Brain microvascular endothelial cell (primary cell): ENCODE measurements at places on chromosomes 6 and 20.

DNA sequence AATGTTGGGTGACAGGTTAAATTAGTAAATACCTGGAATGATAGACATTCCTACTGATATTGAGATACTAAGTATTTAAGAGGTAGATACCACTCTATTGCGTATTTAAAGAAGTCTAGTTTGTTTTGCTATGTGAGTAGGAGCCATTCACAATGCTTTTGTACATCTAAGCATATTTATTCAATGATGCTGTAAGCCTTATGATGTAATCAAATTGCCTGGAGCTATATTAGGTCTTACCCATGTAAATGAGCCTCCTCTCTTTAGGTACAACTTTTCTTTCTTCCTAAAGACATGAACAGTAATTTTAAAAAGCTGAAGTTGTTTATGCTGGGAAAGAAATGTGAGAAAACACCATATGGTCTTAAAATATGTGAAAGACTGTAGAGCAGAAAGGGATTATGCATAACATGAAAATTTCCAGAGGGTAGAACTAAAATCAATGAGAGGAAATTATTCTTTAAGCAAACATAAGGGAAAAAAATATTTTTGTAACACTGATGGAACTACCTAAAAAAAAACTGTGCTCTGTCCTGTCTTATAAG lies 526.7 kb downstream of the EPHA7 start:
- no peak for DNase-seq

- DNase-seq = no peak
Measured at GRCh38 chr6:121210943-121211342, 123.3 kb downstream of the TBC1D32 start.

DNA sequence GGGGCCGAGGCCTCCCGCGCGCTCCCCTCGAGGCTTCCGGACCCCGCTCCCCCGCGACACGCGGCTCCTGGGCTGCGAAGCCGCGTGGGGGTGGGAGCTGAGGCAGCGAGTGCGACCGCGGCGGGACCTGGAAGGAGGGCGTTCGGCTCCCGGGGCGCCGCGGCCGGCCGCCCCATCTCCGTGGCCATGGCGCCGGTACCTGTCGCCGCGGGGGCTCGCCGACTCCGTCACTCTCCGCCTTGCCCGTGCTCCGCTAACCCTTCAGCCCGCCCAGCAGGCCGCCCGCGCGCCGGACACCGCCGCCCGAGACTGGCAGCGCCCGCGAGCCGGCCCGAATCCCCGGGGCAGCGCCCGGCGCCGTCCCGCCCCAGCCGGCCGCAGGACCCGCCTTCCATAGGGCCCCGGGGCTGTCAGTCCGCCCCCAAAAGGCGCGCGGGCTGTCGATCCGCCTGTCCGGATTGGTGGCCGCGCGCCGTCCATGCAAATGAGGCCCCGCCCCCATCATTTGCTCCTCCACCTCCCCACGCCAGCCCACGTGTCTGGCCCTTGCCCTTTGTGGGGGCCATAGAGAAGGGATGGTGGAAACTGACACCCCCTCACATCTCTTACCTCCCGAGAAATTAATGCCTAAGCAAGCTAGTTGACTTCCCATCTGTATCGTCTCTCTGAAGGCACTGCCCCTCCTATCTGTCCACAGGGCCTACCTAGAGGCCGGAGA lies at the start of gene FKBP5:
FKBP5 (minus strand) TSS at position 311 of the 718 bp plus-strand sequence. CDS start 46,091 bp downstream, outside the sequence.
- peak; percentile 81 for DNase-seq

DNA sequence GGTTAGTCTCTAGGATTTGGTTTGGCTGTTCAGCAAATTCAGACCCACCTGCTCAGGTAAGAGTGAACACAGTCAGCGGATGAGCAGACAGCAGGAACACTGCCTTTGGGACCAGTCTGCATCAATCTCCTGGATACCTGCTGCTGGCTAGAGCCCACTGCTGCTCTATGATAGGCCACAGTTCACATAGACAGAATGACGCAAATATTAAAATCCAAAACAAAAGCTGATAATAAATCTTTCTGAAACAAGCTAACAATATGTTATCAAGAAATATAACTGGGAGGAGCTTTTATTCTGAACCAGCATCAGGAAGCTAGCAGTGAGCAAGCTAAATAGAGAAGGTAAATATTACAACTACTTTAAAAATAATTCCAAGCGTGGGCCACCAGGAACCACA lies at the start of gene TAAR1:
TAAR1 (minus strand) TSS at position 101 of the 400 bp plus-strand sequence. CDS start 13,179 bp downstream, outside the sequence.
- DNase-seq = no peak

GRCh38 chr6:107601406-107601805 lies 111.5 kb downstream of the SOBP start:
- DNase-seq = no peak

DNA sequence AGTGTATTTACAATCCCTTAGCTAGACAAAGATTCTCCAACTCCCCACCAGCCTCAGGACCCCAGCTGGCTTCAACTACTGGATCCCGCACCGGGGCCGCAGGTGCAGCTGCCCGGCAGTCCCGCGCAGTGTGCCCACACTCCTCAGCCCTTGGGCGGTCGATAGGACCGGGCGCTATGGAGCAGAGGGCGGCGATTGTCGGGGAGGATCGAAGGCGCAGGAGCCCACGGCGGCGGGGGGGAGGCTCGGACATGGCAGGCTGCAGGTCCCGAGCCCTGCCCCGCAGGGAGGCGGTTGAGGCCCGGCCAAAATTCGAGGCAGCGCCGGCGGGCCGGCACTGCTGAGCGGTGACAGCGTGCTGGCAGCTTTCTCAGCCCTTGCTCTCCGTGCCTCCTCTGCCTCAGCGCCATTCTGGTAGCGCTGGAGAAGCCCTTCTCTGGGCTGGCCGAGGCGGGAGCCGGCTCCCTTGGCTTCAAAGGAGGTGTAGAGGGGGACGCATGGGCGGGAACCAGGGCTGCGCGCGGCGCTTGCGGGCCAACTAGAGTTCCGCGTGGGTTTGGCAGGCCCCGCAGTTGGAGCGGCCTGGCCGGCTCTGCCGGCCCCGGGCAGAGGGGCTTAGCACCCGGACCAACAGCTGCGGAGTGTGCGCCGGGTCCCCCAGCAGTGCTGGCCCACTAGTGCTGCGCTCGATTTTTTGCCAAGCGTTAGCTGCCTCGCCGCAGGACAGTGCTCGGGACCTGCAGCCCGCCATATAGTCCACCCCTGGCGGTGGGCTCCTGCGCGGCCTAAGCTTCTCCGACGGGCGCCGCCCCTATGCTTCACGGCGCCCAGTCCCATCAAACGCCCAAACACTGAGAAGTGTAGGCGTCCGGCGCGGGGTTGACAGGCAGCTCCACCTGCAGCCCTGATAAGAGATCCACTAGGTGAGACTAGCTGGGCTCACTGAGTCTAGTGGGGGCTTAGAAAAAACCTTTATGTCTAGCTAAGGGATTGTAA lies 32.4 kb upstream of the KIF13A start:
- DNase-seq = no peak

- peak; percentile 89 for DNase-seq
Measured at GRCh38 chr6:4370066-4370465, 234.7 kb upstream of the ECI2 start.

DNA sequence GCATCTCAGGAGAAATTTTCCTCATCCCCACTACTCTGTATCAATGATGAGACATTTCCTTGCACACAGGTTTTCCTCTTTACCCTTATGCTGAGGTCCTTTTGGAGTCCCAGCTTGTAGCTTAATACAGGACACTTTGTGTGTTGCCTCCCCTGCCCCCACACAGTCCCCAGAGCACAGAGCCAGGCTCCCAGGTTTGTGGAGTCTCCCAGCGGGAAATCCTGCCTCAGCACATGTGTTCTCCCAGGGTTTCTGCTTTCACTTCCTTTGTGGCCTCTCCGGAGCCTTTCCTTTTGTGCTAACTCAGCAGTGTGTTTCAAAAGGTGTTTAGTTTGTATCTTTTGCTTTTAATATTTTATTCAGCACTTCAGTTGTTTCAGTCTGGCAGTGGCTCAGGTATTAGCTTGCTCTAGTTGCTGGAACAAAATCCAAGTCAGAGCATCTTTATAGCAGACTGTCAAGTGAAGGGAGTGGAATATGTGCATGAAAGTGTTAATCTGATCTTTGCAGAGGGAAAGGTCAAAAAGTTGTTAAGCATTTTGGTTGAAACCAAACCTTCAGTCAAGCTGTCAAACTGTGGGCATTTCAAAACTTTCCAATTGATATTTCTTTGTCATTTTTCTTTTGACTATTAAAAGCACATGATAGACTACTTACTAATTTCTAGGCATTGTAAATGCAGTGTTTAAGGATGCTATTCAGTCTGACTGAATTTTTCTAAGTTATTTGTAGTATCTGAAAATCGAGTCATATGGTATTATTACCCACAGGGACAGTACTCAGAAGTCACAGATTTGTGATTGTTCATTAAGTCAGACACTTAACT lies 8.6 kb downstream of the SNX9 start:
- DNase-seq = no peak
